ENCODE measurements at places on chromosomes 6 and 20.

GRCh38 chr6:81758221-81758620 is 5.7 kb upstream of the TENT5A start:
- DNase-seq, result no peak

DNA sequence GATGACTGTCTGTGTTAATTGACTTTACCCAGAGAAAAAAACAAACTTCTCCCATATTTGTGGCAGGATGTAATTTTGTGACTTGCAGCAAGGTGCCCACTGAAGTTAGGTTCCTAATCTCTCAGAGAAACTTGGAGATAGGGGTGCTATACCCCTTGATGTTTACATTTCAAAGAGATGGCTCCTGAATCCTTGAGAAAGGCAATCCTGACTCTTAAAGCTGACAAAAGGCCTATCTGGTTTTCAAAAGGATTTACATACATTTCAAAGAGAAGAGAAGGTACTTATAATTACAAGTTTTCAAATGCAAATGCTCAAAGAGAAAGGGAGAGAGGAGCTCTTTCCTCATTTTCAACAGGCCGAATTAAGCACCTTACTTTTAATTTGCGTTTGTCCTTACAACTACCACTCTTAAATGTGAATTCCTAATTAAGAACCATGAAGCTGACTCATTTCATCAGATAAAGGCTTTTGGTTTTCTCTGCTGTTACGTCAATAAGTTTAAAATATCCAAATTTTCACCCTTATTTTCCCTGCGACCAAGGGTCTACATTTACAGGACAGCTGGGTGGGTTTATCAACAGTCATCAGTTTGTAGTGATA is 711.8 kb upstream of the MAP3K7 start:
- no peak for DNase-seq

GRCh38 chr6:15974817-15975216 is 154.1 kb upstream of the MYLIP start:
- no peak for DNase-seq

DNA sequence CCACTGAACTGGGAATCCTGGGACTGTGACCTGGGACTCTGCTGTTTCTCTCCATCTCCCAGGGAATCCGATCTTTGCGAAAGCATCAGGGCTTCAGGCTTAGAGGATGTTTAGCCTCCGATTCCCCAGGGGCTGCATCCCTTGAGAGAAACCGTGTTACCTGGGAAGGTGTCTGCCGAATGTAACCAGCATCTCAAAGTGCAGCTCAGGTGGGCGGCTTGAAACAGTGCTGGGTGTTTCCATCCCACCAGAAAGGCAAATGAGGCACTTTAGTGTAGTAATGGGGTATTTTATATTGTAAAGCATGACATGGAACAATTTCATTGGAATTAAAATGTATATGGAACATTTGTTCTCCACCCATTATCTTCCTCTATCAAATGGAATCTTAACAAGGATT is 15.2 kb downstream of the CDH4 start:
- no peak for DNase-seq

GRCh38 chr6:132490024-132490423 is 22.9 kb downstream of the STX7 start:
- no peak for DNase-seq

GRCh38 chr20:60729135-60729900 is 522.7 kb upstream of the CDH4 start:
- peak; percentile 76 for DNase-seq

DNA sequence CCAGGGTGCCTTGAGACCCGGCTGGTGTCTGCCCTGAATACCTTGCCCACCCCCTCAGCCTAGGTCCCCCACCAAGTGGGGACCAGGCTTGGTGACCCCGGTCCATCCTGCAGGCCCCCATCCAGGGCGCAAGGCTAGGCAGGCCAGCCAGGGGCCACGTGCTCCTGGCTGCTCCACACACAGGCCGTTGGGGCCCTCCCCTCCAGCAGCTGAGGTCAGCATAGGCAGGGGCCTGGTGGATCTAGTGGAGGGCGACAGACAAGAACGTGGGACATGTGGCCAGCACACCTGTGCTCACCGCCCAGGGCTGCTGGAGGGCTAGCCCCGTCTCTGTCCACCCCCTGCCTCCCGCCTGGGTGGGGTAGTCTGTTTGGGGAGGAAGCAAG is 7.5 kb upstream of the HRH3 start:
- DNase-seq, result no peak

GRCh38 chr20:49700411-49701185 is 13.1 kb downstream of the B4GALT5 start:
- DNase-seq, result no peak

GRCh38 chr6:161244725-161245124 is 29.1 kb downstream of the AGPAT4 start:
- DNase-seq, result no peak

DNA sequence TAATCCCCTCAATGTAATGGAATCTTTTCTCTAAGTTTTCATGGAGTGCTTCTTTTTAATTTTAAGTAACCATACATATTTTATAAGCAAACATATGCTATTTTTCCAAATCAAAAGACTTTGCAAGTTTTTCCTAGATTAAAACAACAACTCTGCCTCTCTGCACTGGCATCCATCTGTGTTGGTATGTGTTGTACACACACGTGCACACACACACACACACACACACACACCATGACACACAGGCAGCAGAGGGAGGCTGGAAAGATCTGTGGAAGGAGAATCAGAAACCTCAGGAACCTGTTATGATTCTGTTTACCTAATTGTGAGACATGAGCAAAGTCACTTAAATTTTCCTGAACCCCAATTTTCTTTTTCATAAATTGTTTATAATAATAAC is 295.0 kb upstream of the PRDM1 start:
- DNase-seq, result no peak

DNA sequence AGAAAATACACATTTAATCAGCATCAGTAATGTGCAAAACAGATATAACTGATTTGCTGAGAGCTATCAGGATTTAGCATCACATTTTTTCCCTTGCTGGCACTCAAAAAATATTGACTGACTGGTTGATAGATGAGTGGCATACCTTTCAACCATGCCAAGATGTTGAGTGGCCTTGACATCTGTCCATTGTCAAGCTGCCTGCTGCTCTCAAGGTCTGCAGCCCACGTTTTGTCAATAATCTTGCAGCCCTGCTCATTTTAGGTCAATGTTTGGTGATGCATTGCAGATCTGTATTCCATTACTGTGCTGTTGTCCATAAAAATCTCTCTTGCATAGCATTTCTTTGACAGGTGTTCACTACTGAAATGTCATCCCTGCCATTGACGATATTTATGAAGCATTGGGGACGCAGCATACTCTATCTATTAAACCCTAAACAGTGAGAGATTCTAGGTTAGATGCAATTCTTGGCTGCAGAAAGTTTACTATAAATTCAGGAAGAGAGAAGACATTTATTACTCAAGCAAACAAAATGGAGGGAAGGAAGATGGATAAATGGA is 111.6 kb downstream of the BFSP1 start:
- DNase-seq, result no peak

GRCh38 chr6:144189351-144189750 is 39.0 kb downstream of the STX11 start:
- DNase-seq, result no peak

- no peak for DNase-seq
Observed at GRCh38 chr6:12592634-12593033, 123.9 kb upstream of the PHACTR1 start.

DNA sequence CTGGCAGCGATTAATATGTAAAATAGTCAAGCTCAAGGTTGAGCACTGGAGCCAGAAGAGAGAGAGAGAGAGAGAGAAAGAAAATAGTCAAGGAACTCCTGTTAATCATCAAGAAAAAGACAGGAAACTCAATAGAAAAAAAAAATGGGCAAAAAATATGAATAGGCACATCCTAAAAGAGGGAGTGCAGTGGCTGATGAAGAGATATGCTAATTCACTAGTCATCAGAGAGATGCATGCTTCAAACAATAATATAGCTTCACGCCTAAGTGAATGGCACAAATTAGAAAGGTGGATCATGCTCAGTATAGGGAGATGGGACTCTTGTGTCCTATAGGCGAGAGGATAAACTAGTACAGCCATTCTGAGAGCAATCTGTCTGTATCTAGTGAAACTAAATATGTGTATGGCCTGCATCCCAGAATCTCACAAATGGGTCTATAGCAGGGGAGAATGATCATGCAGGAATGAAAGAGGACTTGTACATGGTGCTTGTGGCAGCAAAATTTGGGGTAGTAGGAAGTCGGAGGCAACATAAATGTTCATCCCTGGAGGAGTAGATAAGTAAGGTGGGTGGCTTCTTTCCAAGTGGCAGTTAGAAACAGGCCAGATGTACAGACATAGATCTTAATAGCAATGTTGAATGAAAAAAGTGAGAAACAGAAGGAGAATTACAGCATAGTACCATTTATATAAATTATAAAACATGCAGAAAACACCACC is 176.8 kb downstream of the VEGFA start:
- no peak for DNase-seq

DNA sequence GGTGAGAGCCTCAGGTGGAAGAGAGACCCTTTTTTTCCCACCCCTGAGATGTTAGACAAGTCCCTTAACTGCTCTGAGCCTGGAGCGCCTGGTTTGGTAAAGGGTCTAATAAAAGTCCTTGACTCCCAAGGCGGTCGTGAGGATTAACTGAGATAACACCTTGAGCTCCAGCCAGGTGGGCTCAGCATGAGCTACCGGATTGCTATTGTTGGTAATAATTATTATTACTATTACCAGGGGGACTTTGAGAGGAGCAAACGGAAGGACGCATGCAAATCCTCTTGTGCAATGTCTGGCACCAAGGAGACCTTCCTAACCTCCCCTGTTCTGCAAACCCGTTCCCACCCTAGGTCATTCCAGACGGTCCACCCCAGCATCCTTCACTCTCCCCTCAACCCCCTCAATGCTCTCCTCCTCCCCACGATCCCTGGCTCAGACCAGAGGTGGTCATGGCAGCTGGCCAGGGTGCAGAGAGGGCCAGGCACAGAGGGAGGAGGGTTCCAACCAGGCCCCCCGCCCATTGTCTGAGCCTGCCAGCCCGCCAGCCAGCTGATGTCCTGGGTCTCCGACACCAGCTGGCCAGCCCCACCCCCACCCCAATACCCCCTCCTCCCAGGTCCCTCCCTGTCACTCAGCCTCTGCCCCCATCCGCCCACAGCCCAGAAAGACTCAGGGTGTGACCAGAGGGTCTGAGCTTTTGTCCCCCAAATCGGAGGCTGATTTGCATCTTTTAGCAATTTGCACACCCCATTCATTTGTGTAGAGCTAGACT is 14.3 kb upstream of the CBFA2T2 start:
- peak; percentile 82 for DNase-seq

DNA sequence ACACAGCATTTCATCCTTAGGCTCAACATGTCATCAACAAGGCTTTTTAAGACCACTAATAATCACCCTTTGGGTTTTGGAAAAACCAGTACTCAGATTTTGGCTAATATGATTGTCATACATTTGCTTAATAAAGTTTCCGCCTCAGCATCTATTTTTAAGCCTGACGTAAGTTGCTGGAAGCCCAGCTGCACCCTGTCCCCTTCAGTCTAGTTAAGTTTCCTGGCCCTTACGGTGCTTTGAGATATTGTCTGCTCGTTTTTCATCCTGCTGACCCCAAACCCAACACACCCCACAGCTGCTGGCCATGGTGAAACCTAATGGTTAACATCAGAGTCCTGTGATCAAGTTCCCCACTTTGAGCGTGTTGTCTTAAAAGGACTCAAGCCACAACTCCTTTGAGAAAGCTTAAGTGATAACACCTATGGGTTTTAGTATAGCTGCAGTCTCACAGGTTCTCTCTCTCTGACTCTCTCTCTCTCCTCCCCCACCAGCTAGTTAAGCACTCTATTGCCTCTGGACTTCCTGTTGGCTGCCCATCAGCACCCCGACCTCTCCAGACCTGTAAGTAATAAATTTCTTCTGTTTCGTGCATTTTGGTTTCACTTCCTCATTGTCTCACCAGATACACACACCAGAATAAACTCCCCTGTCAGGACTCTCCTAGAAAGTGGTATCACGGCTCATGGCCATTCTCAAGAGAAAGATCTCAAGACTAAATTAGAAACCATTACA is 802.0 kb downstream of the C6orf118 start:
- no peak for DNase-seq

DNA sequence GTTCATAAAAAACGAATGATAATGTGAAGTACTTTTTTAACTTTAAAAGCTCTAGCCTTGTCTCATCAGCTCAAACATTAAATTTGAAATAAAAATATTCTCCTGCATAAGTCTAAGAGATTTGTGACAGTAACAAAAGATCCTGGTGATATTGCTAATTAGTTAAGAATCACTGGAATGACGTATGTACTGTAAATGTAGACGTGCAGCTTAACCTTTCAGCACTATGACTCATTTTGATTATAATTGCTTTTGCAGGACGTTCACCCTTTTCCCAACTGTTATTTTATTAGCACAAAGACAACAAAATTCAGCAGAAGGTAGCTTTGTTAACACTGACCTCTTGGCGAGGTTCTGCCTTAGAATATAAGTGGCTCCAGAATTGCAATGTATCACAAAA is 68.6 kb downstream of the TENT5A start:
- DNase-seq, result no peak

GRCh38 chr6:24990236-24990845 is 54.6 kb upstream of the RIPOR2 start:
- DNase-seq, result no peak
